ENCODE measurements at places on chromosomes 2 and 18.

DNA sequence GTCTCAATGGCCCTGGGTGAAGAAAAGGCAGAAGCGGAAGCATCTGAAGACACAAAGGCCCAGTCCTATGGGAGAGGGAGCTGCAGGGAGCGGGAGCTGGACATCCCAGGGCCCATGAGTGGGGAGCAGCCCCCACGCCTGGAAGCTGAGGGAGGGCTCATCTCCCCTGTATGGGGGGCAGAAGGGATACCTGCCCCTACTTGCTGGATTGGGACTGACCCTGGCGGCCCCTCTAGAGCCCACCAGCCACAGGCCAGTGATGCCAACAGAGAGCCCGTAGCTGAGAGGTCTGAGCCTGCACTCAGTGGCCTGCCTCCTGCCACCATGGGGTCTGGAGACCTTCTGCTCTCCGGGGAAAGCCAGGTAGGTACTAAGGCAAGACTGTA, 13.2 kb downstream of the CEP68 start:
- DNase-seq, result no peak

DNA sequence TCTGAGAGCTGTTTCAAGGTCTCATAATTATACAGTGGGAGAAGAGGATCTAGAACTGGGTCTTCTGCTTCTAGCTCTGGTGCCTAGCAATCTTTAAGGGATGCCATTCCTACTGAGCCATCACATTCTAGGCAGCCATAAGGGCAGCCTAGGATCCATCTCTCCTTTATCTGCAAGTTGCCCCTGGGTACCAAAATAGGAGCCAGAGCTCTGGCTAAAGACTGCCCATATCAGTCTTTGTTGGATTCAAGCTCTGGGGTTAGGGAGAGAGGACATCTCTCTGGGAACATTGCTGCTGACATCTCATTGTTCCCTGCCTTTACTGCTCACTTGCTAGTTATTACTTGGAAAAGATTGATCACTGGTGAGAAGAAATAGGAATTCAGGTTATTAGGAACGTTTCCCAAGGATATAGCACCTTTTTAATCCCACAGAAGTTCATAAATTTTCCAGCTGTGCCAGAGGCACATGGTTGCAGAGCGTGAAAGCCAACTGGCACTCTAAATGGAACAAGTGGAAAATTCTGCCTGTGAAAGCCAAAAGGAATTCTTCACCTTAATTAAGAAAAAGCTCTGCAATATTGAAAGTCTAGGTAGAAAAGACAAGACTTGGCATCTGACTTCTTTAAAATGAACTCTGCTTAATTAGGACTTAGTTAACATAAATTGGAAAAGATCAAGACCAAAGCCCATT, 102.2 kb downstream of the CDC42EP3 start:
- DNase-seq, result no peak

DNA sequence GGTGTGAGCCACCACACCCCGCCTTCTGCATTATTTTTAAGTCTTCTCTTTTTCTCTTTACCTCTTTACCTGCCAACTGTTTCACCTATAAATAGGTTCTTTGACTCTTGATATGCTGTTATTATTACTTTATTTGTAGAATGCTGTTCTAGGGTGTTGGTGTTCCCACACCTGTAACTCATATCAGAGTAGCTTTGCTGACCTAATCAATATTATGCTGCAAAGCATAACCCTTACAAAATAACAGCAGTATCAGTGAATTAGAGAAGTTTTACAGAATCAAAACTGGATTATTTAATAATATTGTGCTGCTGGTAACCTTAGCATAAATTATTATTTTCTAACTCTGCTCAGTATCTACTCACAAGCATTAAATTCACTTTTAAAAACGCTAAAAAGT, 161.5 kb downstream of the FIGN start:
- DNase-seq, result no peak

GRCh38 chr2:64338910-64339500, 115.0 kb upstream of the LGALSL start:
- no peak for DNase-seq

GRCh38 chr2:136342138-136342537, 224.2 kb upstream of the CXCR4 start:
- DNase-seq, result no peak

All from NCI-H1436 (cell line).